ENCODE measurements at places on chromosomes 4 and X.

GRCh38 chr4:7962609-7963508 lies 23.2 kb upstream of the AFAP1 start:
- no peak for DNase-seq

DNA sequence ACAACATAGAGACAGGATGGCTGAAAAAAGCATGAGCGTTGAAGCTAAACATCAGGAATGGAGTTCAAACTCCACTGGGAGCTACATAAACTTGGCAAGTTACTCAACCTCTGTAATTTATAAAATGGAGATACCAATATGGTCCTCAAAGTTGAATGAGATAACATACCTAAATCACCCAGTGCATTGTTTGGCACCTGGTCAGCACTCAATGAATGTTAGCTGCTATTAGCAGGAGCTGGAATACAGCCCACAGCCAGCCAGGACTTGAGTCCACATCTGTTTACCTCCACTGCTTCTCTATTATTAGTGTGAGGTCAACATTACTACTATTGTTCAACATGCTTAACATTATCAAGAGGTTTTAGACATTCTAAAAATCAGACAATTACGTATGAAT lies 97.9 kb downstream of the NR3C2 start:
- no peak for DNase-seq

DNA sequence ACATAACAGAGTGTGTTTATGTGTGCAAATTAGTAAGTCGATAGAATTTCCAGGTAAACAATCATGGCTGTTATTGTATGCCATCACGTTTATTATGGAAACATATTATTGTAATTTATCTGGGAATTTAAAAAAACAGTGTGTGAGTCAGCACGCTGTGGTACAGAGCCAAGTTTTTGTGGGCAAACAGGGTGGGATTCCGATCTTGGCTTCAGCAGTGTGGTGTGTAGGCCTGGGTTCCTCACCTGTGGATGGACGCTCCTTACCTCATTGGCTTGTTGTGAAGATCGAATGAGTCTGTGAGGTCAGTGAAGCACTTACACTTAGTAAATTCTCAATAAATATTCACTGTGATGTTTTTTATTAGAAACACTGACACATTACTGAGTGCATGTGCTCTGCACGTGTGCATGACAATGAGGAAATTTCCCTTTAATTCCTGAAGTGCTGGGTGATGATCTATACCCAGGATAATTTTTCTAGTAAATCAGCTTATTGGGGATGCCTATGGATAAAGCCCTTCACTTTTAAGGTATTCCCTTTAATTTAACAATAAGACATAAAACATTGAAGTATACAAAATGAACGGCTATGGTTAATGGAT lies 36.4 kb downstream of the SLIT2 start:
- no peak for DNase-seq

- no peak for DNase-seq
Observed at GRCh38 chrX:1035206-1035605, 177.2 kb downstream of the CRLF2 start.

DNA sequence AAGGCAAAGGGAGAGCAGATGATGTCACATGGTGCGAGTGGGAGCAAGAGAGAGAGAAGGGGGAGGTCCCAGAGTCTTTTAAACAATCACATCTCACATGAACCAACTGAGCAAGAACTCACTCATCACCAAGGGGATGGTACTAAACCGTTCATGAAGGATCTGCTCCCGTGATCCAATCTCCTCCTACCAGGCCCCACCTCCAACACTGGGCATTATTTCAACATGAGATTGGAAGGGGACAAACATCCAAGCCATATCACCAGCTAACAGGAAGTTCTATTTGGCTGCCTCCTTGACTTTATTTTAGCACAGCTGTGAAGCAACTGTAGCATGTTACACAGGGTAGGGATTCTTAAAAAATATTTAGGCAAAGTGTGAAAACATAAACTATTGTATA lies 102.5 kb downstream of the DDIT4L start:
- DNase-seq, result no peak
